Activated CD8-positive, alpha-beta memory T cell treated with anti-CD3 and anti-CD28 coated beads, Interleukin-2, amount 50 U/mL, for 48 hours (primary cell): ENCODE measurements at places on chromosomes 13 and 19.

DNA sequence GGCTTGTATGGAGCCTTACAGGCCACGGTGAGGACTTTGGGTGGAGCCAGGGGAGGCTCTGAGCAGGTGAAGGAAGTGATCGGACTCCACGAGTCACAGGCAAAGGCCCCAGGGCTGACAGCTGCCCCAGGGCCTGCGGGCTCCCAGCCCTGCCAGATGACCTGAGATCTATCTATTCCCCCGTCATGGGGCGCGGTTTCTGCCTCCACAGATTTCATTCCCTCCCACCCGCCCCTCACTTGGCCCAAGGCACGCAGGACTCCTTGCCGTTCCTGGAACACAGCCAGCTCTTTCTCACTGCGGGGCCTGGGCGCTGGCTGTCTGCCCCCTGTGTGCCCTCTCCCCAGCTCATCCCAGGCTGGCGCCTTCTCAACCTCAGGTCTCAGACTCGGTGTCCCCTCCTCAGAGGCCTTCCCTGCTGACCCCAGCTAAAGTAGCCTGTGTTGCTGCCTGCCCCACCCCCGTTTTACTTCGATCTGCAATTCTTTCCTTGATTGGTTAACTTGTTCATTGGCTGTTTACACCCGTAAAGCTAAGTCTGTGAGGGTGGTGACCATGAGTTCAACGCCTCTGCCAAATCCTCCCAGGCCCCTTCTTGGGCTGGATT, 13.9 kb upstream of the PAK4 start:
- no peak for DNase-seq

DNA sequence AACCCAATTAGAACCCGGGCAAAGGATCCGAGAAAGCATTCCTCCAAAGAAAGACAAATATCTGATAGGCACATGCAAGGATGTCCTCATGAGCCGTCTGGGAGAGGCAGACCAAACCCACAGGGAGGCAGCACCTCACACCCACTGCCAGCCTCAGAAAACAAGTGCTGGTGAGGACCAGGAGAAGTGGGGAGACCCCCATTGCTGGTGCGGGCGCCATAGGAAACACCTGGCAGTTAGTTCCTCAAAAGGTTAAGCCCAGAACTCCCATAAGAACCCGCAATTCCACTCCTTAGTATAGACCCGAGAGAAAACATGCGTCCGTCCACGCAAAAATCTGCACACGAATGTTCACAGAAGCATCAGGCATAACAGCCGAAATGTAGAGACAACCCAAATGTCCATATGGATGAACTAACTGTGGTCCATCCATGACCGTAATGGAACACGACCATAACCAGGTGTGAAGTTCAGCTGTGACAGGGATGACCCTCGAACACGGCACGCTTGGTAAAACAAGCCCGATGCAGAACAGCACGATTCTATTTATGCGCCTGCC, 7.9 kb downstream of the ZNF787 start:
- no peak for DNase-seq

DNA sequence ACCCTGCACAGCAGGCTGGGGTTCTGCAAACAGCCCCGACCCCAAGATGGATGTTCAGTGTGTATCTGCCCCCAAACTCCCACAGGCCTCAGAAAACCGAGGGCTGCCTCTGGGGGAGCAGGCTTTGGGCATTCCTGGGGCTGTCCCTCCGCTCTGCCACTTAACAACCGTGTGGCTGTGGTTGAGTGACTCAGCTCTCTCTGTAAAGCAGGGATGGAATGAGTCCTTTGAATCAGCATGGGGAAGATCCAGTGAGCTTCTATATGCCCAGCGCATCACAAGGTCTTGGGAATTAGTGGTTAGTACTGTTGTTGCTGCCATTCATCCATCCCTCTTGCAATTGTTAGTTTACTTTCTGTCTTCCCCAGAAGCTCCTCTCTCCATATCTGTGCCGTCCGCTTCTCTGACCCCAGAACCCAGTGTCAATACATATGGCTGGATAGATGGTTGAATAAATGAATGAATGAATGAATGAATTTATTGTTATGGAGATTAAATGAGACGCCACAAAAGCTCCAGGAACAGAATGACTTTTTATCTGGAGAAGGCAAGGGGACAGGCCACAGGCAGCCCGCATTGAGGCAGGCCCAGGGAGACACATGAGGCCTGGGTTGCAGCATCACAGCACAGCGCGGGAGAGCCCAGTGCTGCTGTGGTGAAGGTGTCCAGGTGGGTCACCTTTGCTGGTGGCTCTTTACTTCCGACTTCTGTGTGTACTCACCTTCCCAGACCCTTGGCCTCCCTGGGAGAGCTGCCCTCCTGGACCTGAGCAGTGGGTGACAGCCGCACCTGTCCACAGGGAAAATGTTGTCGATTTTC, 89.2 kb downstream of the RGCC start:
- DNase-seq, result no peak

- no peak for DNase-seq
Measured at GRCh38 chr19:16207063-16207462, 9.4 kb downstream of the AP1M1 start.

GRCh38 chr13:39132286-39133230, 94.3 kb downstream of the NHLRC3 start:
- DNase-seq, result no peak

GRCh38 chr13:45718063-45718462, 15.9 kb downstream of the CBY2 start:
- no peak for DNase-seq

DNA sequence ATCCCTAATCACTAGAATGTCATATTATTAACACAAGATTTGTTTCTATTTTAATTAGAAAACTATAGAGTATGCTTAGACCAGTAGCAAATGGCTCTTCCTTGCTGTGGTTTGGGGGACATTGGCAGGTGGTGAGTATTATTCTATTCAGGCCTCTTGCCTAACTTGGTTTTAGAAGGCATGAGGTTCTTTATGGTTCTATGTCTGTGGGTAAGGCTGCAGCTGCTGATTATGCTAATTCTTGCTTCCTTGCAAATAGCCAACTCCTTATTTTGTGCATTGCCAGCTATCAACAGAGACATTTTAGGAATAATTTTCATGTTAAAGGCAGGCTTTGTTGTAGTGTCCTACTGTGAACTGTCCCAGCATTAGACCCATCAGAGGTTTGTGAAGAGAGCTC, 1344.9 kb downstream of the UQCRFS1 start:
- DNase-seq, result no peak

DNA sequence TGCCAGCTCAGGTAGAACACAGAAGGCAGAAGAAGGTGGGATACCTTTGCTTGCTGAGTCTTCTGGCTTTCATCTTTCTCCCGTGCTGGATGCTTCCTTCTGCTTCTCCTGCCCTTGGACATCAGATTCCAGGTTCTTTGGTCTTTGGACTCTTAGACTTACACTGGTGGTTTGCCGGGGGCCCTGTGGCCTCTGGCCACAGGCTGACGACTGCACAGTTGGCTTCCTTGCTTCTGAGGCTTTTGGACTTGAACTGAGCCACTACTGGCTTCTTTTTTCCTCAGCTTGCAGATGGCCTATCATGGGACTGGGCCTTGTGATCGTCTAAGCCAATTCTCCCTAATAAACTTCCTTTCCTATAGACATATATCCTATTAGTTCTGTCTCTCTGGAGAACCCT, 19.8 kb upstream of the ZNF331 start:
- no peak for DNase-seq

DNA sequence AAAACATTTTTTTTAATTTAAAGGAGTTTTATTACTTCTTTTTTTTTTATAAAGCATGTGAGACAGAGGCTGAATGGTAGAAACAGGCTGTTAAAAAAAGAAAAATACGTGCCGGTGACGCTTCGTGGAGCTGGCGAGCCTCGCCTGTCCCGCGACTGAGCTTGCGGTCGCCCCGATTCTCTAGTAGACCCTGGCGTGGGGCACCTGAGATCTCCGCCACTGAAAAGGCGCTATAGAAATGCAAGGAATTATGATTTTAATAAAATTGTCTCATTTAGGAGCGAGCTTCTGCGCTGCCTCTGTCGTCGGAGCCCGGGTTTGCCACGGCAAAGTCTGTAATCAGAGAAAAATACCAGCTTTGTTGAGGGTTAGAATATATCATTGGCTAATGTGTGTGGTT, 18.4 kb downstream of the NFIX start:
- no peak for DNase-seq

DNA sequence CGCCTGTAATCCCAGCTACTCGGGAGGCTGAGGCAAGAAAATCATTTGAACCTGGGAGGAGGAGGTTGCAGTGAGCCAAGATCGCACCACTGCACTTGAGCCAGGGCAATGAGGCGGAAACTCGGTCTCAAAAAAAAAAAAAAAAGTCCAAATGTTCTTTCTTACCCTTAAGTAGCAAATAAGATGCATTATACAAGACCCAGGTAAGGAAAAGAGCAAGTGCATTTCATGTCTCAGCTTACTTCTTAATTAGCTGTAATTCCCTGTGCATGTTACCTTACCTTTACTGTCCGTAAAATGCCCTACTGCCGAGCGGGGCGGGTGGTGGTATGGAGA, 3.8 kb upstream of the ZNF681 start:
- DNase-seq, result no peak

DNA sequence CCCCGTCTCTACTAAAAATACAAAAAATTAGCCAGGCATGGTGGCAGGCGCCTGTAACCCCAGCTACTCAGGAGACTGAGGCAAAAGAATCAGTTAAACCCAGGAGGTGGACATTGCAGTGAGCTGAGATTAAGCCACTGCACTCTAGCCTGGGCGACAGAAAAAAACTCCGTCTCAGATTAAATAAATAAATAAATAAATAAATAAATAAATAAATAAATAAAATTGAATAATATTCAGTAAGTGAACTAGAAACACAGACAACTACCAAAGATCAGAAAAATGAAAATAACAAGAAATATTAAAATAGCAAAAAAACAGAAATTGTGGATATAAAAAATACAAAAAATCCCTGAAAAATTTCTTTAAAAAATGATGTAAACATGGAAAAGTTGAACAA, 172.4 kb downstream of the ZNF486 start:
- DNase-seq, result no peak

DNA sequence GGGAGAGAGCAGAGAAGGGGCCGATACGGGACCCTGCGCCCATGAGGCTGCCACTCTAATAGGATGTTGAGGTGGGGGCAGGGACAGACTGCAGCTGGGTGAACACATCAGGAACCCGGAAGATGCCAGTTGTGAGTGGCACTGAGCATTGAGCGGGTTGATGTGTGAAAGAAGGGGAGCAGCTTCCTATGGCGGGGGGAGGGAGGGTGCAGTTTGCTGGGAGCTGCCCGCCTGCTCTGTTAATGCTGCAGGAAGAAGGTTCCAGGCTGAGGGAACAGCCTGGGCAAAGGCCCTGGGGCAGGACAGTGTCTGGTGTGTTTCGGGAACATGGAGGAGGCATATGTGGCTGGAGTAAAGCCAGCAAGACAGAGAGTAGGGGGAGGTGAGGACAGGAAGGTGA, 29.8 kb downstream of the DNM2 start:
- DNase-seq, result no peak

- no peak for DNase-seq
Measured at GRCh38 chr13:97307118-97307881, 85.2 kb downstream of the MBNL2 start.

- no peak for DNase-seq
Measured at GRCh38 chr19:46550684-46551083, 50.4 kb upstream of the CALM3 start.

- DNase-seq, result peak; percentile 15
Measured at GRCh38 chr19:29370276-29370675, 155.5 kb upstream of the VSTM2B start.

- DNase-seq, result no peak
Measured at GRCh38 chr13:35771898-35772297, 295.4 kb upstream of the MAB21L1 start.

- no peak for DNase-seq
Measured at GRCh38 chr19:7731615-7732014, 295 bp downstream of the CLEC4G start.

GRCh38 chr13:103164251-103164650, 98.0 kb upstream of the SLC10A2 start:
- no peak for DNase-seq

DNA sequence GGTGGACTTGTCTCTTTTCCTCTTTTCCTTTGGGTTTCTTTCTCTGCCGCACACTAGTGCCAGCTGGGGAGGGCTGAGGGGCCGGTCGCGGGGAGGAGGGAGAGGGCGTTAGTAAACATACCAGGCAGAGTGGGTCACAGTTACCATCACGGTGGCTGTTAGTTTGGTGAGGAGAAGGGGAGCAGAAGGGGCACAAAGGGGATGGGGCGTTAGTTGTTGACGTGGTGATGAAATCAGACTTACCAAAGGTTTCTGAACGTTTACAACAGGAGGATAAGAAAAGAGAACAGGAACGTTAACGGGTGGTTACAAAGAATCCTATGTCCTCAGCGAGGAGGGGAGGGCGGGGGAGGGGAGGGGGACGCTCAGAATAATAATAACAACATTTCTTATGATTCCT, 77.9 kb downstream of the PTPRS start:
- no peak for DNase-seq

DNA sequence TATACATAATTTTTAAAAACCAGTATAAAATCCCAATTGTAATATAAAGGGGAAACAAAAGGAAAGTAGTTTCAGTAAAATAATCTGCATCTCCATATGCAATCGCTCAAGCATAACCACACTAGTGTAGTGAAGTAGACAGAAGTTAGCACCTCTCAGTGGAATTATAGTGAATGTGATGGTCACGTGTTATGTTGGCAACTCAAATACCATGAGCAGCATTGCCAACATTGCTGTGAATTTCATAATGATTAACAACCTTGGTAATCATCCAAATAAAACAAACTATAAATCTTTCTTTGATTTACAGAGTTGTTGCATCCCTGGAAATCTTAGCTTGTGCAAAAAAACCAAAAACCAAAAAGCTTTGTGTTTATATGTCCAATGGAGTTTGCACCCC, 77.3 kb upstream of the SIAH3 start:
- no peak for DNase-seq

GRCh38 chr13:42247883-42248282, 24.1 kb upstream of the AKAP11 start:
- no peak for DNase-seq

- peak; percentile 84 for DNase-seq
Measured at GRCh38 chr19:13764101-13764807, at the start of gene MRI1. MRI1 (plus strand) TSS chr19:13764522; CDS start chr19:13764589, 67 bp downstream.

GRCh38 chr13:27171244-27171826, at the start of gene USP12:
USP12 (minus strand) TSS chr13:27171811; CDS start chr13:27171639, 172 bp downstream.
- DNase-seq, result peak; percentile 68

- DNase-seq, result no peak
Measured at GRCh38 chr13:110290826-110291225, 16.1 kb downstream of the COL4A1 start.

GRCh38 chr13:94063096-94063495, 416.4 kb downstream of the DCT start:
- DNase-seq, result no peak
